Muscle of leg (tissue), 16 donors: ENCODE measurements at places on chromosomes 11 and 22.
A peak's percentile ranks its signal among the peaks of the same experiment; 100 is the strongest.

DNA sequence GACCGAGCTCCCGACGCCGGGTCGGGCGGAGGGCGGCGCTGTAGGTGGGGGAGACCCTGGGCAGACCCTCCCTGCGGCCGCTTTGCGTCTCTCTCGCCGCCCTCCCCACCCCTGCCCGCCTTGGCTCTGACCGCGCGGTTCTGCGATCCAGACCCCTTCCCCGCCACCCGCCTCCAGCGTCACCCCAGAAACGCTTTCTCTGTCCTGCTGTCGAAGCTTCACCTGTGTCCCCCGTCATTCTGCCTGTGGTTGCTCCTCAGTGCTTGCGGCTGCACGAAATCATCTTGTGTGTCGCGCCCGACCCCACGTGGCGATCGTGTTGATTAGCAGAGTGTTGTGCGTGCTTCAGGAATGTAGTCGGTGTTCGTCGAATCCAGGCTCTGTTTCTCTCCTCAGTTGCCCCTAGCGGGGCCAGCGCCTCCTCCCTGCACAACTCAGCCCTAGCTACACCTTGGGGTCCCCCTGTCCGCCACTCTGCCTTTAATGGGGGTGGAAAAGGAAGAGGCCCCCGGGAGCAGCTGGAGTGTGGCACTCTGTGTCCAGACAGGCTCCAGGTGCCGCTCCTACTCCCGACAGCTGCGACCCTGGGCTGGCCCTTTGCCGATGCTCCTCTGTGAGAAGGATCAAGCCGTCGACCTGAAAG is 851 bp downstream of the PTDSS2 start:
- H3K27me3 ChIP-seq, result no peaks in the 10 kb centered on the region
- peak; percentile 80 for DNase-seq
- peak overlapping the region; percentile 15 for H3K27ac ChIP-seq
- peaks cover 40% of the 10 kb centered on the region for H3K4me1 ChIP-seq
- peaks cover 32% of the 10 kb centered on the region for H3K36me3 ChIP-seq
- peak overlapping the region; percentile 59 for H3K4me3 ChIP-seq

DNA sequence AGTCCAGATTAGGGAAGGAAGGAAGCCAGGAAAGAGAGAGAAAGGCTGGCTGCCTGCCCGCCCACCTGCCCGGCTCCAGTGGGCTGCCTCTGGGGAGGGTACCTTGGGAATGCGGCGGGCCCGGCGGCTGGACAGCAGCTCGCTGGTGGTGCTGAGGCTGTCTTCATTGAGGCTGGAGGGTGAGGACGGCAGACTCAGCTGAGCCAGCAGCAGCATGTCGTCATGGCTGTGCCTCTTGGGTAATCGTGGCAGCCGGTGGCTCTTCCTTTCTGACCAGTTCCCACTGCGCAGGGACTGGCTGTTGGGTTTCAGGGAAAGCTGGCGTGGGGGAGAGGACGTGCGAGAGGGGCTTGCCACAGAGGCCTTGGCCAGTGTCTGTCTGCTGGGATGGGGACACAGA is 32.9 kb downstream of the RPL27A start:
- H3K4me1 ChIP-seq, result peaks cover 70% of the 10 kb centered on the region
- no peak overlapping the region for H3K4me3 ChIP-seq
- DNase-seq, result peak; percentile 57
- H3K27ac ChIP-seq, result peak overlapping the region; percentile 79
- peaks cover 59% of the 10 kb centered on the region for H3K36me3 ChIP-seq
- H3K27me3 ChIP-seq, result no peaks in the 10 kb centered on the region

GRCh38 chr11:2945031-2945756 is 16.0 kb upstream of the PHLDA2 start:
- peaks cover 45% of the 10 kb centered on the region for H3K4me1 ChIP-seq
- peak overlapping the region; percentile 8 for H3K4me3 ChIP-seq
- H3K27me3 ChIP-seq, result no peaks in the 10 kb centered on the region
- H3K36me3 ChIP-seq, result peaks cover 41% of the 10 kb centered on the region
- peak; percentile 94 for DNase-seq
- peak overlapping the region; percentile 91 for H3K27ac ChIP-seq

DNA sequence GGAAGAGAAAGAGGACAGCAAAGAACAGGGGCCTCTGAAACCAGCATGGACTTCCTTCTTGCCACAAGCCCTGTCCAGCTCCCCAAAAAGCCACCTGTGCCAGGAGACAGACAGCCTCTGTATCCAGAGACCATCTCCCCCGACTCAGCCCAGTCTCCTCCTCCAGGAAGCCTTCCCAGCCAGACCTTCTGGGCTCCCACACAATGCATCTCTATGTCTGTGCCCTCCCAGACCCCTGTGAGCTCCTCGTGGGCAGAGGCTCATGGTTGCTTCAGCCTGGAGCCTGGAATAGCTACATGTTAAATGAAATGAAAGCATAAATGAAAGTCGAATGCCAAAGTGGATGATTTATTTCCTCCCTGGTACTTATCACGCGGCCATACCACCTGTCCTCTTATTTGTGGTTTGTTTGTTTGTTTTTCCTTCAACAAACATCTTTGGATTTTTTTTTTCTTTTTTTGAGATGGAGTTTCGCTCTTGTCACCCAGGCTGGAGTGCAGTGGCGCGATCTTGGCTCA is 7.3 kb upstream of the ARAP1 start:
- no peak for DNase-seq
- H3K36me3 ChIP-seq, result peaks cover 7% of the 10 kb centered on the region
- H3K27ac ChIP-seq, result peak overlapping the region; percentile 75
- no peaks in the 10 kb centered on the region for H3K27me3 ChIP-seq
- H3K4me1 ChIP-seq, result peaks cover 28% of the 10 kb centered on the region
- no peak overlapping the region for H3K4me3 ChIP-seq

DNA sequence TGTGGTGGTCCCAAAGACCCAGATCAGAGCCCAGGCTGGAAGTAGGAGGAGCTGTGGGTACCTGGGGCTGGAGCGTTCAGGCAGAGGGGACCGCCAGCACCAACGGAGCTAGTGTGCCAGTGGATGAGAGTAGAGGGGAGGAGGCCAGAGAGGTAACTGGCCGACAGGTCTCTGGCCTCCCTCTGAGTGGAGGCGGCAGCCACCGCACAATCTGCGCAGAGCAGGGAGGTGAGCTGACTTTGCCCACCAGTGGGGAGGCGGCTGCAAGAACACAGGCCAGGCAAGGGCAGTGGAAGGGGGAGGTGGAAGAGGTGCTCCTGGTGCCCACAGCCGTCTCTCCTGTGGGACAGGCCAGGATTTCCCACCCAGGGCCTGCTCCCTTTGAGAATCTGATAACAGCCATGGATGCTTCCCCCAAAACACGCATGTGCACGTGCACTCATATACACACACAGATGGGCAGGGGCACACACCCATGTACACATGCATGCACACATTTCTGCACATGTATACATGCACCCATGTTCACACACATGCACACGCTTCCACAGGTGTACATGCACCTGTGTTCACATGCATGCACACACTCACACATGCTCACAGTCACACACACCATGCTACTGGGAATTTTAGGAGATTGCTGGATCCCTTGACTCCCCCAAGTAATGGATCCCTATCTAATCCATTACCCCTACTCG is 6.4 kb upstream of the MGAT3 start:
- no peak overlapping the region for H3K4me3 ChIP-seq
- H3K27ac ChIP-seq, result no peak overlapping the region
- H3K4me1 ChIP-seq, result peaks cover 31% of the 10 kb centered on the region

DNA sequence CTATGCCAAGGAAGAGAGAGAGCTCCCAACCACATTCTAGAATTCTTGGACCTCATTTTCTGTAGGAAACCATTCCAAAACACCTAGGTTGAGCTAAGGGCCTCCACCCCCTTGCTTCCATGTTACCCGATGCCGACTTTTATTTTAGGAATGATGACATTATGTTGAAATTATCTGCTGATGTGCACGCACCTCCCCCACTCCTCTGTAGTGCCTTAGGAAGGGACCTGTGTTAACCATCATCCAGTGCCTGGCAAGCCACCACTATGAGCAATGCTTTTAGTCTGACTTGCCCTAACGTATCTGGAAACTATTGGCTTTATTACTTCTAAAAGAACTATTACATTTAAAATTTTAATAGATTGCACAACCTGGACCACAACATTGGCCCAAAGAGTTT is 42.1 kb downstream of the NCAPD3 start:
- H3K4me3 ChIP-seq, result no peak overlapping the region
- peaks cover 39% of the 10 kb centered on the region for H3K36me3 ChIP-seq
- H3K4me1 ChIP-seq, result no peaks in the 10 kb centered on the region

GRCh38 chr11:30605036-30605605 is 19.0 kb upstream of the MPPED2 start:
- no peaks in the 10 kb centered on the region for H3K4me1 ChIP-seq
- H3K36me3 ChIP-seq, result no peaks in the 10 kb centered on the region
- no peak overlapping the region for H3K4me3 ChIP-seq
- H3K27me3 ChIP-seq, result no peaks in the 10 kb centered on the region
- DNase-seq, result no peak
- no peak overlapping the region for H3K27ac ChIP-seq

- DNase-seq, result peak; percentile 85
- peaks cover 48% of the 10 kb centered on the region for H3K4me1 ChIP-seq
Observed at GRCh38 chr22:50189849-50190181, 4.1 kb downstream of the TRABD start.

DNA sequence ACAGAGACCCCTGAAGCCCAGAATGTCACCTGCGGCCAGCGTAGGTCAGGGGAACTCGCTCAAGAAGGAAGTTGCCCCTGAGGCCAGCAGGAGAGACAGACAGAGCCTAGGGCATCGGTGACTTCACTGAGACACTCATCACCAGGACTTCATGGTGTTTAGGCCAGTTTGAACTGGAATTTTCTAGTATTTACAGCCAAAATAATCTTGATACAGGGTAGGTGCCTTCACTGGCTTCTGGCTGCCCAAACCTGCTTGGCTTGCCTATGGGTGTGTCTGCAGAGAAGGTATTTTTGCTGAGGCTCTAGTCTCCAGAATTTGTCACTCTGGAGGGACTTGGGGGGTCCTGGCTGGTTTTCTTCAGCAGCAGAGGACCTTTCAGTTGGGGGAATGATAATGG is 86.6 kb downstream of the FBXO7 start:
- H3K4me3 ChIP-seq, result no peak overlapping the region
- no peak overlapping the region for H3K27ac ChIP-seq
- H3K4me1 ChIP-seq, result peaks cover 22% of the 10 kb centered on the region
- DNase-seq, result no peak
- no peaks in the 10 kb centered on the region for H3K27me3 ChIP-seq

GRCh38 chr11:518463-519202 is 11.6 kb upstream of the RNH1 start:
- H3K4me1 ChIP-seq, result peaks cover 6% of the 10 kb centered on the region
- peak overlapping the region; percentile 32 for H3K4me3 ChIP-seq
- peak overlapping the region; percentile 77 for H3K27ac ChIP-seq
- H3K27me3 ChIP-seq, result no peaks in the 10 kb centered on the region

DNA sequence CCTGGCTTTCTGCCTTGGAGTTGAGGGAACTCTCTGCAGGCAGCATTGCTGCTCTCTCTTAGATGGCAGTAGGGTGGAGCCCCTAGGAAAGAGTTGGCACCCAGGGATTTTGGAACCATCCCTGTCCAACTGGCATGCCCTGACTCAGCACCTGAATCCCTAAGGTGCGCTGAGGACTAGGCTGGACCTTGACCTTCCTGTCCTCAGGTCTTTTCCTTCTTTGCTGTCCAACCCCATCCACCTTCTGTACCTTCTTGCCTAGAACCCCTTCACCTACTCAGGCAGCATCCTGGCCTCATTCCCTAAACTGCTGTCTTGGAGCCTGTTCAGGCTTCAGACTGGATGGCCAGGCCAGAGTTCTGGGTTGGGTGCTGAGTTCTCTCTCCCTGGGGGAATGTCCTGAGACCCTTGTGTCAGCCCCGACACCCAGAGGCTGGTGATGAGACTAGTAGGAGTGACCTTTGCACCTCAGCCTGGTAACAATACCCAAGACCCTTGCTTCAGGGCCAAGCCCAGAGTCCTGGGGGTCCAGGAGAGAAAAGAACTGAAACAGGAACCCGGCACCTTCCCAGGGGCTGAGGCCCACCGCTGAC is 2.5 kb upstream of the POLD4 start:
- no peaks in the 10 kb centered on the region for H3K36me3 ChIP-seq
- DNase-seq, result no peak
- H3K4me1 ChIP-seq, result peaks cover 65% of the 10 kb centered on the region
- H3K4me3 ChIP-seq, result no peak overlapping the region
- no peak overlapping the region for H3K27ac ChIP-seq

DNA sequence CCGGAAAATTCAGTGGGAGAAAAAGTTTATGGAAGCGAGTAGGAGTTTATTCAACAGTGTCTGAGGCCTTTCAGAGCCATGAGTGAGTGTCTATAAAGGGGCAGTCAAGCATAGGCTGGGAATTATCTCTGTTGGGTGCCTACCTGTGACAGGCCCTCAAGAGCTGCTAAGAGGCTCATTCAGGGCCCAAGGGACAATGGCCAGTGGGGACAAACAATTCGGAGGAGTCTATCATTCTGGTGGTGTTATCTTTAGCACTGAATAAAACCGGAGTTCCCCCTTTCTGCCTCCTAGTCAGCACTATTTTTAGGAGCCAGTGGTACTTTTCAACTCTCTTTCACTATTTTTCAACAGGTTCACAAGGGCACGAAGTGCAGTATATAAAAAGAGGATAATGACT is 89.5 kb upstream of the HTATIP2 start:
- H3K27ac ChIP-seq, result no peak overlapping the region
- H3K36me3 ChIP-seq, result no peaks in the 10 kb centered on the region
- H3K4me3 ChIP-seq, result no peak overlapping the region
- no peaks in the 10 kb centered on the region for H3K27me3 ChIP-seq
- peaks cover 14% of the 10 kb centered on the region for H3K4me1 ChIP-seq
- no peak for DNase-seq

GRCh38 chr11:114159320-114159719 is 99.8 kb downstream of the ZBTB16 start:
- H3K36me3 ChIP-seq, result no peaks in the 10 kb centered on the region
- peaks cover 65% of the 10 kb centered on the region for H3K4me1 ChIP-seq
- no peak overlapping the region for H3K4me3 ChIP-seq
- no peak for DNase-seq
- H3K27ac ChIP-seq, result peak overlapping the region; percentile 94
